AG09309 (cell line): ENCODE measurements at places on chromosomes 13 and 19.

DNA sequence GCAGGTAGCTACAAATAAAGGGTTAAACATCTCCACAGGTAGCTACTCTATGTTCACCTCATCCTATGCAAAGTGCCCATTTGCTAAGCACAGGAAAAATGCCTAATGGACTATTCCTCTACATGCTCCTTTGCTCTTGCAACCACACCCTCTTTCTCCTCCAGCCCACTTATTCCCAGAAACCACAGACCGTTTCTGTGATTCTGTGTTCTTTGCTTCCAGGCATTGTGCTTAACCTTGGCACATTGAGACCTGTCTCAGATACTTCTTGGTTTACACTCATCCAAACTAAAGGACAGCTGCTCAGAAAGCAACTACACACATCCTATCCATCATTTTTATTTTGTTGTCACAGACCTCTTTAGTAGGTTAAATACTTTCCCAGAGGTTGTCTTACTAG is 785.0 kb upstream of the MIR17HG start:
- no peak for DNase-seq

DNA sequence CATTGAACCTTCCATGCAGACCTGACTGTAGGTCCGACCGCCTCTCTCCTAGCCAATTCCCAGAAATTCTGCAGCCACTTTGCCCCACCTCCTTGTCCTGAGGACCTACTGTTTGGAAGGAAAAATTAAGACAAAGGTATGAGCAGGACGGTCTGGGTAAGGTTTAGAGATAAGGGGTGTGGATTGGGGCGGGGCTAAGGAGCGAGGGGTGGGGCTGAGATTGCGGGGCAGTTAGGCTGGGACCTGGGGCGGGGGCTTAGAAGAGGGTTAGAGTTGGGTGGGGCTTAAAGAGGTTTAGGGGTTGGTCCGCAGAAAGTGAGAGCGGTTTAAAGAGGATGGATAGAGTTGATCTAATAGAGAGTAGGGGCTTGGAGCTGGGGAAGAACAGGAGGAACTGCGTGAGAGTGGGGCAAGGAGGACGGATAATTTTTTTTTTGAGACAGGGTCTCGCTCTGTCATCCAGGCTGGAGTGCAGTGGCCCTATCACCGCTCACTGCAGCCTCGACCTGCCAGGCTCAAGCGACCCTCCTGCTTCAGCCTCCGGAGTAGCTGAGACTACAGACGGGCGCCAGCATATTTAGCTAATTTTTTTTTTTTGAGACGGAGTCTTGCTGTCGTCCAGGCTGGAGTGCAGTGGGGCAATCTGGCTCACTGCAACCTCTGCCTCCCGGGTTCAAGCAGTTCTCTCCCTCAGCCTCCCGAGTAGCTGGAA is 1.7 kb upstream of the ZNF865 start:
- no peak for DNase-seq

GRCh38 chr13:93079294-93079693 is 147.3 kb upstream of the GPC6 start:
- DNase-seq = no peak

- DNase-seq = no peak
These were observed 384.9 kb downstream of the KCNRG start for GRCh38 chr13:50400035-50400726.

DNA sequence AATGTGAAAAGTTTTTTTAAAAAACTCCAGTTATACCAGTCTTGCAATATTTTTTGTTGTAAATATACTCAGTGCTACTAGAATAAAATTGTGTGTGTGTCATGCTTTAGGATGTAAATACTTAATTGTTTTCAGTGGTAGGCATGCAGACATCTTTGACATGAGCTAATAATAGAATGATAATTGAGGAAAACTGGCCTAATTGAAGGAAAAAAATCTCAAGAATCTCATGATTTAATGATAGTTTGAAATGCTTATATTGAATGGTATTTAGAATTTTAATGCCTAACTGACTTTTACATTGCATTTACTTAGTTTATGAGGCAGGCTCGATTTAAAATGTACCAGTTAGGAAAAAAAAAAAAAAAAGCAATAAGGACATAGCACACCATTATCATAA is 3.2 kb upstream of the MAB21L1 start:
- no peak for DNase-seq

DNA sequence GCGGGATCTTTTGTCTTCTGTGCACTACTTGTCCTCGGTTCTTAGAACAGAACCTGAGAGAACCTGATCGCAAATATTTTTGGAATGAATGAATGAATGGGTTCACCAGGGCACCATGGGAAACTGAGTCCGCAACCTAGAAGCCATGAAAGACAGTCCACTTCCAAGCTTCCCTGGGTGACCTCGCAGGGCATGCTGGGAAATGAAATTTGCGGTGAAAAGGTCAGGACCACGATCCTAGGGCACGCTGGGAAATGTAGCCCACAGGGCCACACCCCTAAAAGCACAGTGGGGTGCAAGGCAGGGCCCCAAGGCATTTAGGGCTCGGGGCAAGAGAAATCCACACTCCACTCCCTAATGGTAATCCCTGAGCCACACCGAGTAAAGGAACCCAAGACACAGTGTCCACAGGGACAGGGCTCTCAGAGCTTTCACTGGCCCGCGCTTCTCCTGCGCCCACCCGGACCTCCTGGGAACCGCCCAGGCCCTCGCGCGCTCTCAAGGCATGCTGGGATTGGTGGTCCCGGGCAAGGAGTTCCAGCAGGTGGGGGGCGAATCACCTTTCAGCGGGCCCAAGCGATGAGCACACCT is 1.1 kb upstream of the PPP1R12C start:
- DNase-seq = no peak

DNA sequence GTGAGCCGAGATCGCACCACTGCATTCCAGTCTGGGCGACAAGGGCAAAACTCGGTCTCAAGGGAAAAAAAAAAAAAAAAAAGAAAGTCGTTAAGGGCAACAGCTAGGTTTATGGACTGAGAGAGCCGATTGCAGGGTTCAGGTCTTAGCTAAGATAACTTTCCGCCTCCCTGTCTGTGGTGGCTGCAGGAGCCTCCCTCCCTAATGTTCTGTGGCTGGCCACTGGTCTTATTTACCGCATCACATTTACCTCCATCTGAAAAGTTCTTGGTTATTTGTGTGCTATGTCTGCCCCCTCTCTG is 722 bp upstream of the CRTC1 start:
- no peak for DNase-seq

DNA sequence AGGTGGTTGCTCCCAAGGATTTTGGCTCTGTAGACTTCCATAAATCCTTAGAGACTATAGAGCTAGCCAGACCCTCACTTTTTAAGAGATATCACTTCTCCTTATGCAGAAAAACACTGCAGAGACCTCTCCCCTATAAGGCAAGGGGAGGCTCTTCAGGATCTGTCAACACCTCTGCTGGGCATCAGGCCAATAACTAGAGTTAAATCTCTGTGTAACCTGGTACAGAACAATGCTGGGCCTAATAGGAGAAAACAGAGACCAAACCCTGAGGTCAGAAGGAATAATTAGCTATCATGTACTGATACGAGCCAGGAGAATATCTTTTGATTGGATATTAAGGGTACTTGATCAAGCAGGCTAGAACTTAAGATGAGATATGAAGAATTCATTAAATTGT is 358.5 kb downstream of the TBC1D4 start:
- no peak for DNase-seq

GRCh38 chr13:50126263-50126992 is 111.2 kb downstream of the KCNRG start:
- DNase-seq = no peak

GRCh38 chr13:27403203-27403678 is 21.2 kb upstream of the GTF3A start:
- peak; percentile 65 for DNase-seq

DNA sequence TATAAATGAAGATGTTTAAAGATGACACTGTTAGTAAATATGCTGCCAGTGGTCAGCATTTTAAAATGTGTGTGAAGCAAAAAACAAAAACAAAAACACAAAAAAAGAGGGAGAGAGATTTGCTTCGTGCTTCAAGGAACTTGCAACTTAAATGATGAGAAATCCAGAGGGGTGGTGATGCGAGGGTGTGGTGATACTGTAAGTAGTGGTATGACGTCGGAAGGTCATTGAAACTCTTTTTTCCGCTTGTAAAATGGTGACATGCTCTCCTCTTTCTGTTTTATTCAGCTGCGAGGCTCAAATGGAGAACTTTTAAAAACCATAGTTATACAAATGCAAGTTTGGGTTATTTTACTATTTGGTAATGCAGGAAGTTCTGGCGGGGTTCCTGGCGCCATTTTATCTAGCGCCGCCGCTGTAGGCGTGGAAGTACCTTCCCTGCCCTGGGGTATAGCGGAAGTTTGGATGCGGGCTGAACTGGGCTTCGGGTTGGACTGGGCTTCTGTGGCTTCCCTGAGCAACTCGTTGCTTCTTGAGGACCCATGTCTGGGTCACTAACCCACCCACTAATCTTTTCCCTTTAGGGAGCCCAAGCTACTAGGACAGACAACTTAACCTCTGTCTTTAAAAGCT is 34.8 kb downstream of the DGKH start:
- no peak for DNase-seq

- peak; percentile 34 for DNase-seq
These were observed 476 bp downstream of the MBD3 start for GRCh38 chr19:1592024-1592754.

GRCh38 chr19:43779820-43780219 is 953 bp downstream of the KCNN4 start:
- no peak for DNase-seq

GRCh38 chr19:1655131-1655981 is 2.9 kb upstream of the TCF3 start:
- DNase-seq = no peak

- DNase-seq = no peak
These were observed 3.1 kb downstream of the RANBP3 start for GRCh38 chr19:5974721-5975387.

DNA sequence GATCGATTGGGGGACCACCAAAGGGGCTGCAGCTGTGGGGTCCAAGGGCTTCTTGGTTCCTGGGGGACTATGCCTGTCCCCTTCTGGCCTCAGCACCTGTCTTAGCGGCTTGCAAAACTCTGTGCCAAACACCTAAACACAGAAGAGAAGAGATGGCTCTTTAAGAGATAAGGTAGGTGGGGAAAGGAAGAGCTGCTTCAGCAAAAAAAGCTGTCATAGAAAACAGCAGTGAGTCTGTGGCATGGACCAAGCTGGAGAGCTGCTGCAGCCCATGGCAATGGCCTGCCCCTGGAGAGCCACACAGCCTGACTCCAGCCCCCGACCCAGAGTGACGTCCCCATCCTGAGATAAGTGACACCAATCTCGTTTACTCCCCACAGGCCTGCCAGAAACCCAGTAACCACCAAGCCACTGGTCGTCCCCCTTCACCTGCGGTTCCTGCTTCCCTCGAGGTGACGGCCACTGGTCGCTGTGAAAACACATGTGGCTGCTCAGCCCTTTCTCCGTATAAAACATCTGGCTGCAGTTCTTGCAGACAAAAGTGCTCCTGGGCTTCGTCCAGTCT is 25.0 kb upstream of the NAPA start:
- no peak for DNase-seq

DNA sequence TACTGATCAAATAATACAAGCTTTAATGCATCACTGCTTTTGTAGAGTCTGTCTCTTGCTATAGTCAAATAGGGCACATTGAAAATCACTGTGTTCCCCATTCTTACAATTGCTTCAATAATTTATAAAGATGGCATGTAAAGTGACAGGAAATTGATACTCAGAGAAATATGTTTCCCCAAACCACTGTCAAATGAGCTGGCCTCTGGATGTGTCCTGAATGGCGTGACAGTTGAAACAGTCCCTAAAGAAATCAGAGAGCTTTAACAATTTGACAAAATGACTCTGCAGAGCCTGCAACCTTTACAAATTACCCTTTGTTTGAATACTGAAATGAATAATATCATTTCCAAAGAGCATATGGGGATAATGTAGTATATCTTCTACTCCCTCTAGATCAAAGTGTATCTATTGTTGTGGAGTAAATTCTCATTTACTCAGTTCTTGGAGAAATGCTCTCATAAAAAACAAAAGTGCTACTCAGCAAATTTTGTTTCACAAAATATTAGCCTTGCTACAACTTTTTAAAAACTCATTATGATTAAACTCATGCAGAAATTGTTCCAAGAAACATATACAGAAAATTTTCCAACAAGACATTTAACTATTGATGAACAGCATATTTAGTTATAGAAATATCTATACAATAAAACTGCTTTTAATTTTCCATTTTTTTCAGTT is 763.2 kb upstream of the SPRY2 start:
- no peak for DNase-seq

DNA sequence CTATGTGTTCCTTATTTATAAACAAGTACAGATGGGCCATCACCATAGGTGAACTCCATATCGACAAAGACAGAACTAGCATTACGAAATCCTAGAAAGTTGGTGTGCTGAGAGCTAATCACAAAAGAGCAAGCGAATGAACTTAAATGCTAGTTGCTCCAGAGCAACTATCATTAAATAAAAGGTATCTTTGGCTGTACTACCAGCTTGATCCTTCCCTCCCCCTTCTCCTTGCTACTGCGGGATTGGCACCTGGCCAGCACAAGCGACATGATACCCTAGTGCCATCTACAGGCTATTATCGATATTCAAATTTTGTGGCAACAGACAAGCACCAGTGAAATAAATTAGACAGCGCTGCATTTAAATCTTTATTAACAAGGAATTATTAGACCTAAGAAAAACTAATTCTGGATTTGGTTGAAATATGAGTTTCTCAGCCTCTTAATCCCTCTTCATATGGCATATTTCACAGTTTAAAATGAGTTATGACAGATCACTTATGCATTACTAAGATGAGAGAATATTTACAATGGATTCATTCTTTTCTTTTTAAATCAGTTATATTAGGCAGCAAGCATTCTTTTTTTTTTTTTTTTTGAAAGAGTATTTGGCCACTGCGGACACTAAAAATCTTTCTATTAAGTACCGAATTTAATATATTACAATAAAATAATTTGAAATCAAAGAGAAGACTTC is 5.8 kb downstream of the PCDH9 start:
- DNase-seq = peak; percentile 37

DNA sequence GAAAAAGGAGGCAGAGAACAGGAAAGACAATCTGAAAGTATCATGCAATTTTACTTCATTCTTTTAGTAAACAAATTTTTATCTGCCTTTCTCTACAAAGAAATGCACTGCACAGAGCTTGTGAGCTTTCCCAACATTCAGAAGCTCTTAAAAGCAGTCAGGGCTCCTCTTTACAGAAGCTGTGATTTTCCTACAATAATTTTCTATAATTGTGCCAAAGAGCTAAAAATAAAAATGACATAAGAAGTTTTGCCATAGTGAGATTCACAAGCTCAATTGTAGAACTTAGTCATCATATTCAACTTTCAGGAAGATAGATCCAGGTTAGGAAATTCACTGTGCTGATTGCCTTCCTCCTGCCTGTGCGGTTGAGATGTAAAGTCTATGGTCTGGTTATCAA is 341.4 kb downstream of the PCDH9 start:
- no peak for DNase-seq

DNA sequence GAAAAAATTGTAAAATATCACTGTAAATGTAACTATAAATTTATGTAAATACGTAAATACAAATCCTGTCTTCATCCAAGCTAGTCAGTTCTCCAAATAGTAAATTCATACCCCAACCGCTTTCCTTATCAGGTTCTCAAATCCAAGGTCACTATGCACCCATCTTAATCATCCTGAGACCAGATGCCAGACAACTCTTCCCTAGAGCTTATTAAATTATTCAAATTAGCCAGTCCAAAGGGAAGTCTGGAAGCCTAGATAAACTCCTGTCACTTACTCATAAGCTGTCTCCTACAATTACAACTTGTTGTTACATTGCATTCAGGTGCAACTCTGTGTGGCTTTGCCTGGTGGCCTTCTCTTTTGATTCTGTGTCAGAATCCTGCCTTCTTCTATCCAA is 836.1 kb upstream of the PCDH20 start:
- no peak for DNase-seq

- DNase-seq = no peak
These were observed 44.6 kb upstream of the GPR183 start for GRCh38 chr13:99351772-99352171.

GRCh38 chr13:47955836-47956235 is 45.2 kb downstream of the SUCLA2 start:
- no peak for DNase-seq
